Activated B cell treated with CpG ODN at 0.5 μM for 24 hours (primary cell): ENCODE measurements at places on chromosomes 11 and 22.

GRCh38 chr11:16863389-16863788 lies 124.9 kb downstream of the C11orf58 start:
- no peak overlapping the region for H3K4me3 ChIP-seq
- H3K36me3 ChIP-seq, result no peaks in the 10 kb centered on the region
- no peak for DNase-seq
- H3K27me3 ChIP-seq, result peaks cover 3% of the 10 kb centered on the region
- H3K27ac ChIP-seq, result no peak overlapping the region
- H3K4me1 ChIP-seq, result peaks cover 4% of the 10 kb centered on the region

DNA sequence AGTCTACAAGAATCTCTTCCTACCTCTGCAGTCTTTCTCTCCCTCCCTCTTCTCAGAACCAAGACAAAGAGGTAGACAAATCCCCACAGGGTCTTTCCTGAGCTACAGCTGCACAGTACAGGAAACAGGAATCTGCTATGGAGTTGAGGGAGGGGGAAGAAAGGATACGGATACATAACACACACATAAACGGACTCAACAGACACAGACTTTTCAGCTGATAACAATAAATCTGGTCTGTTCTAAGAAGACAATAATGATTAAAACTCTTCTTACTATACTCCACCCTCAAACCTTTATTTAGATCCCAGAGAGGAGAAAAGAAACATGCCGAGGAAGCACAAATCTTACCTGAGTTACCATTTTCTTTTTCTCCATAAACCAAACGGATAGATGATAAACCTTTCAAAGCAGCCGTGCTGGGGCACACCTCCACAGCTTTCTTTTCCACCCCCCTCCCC lies 122.2 kb downstream of the APOL5 start:
- peaks cover 5% of the 10 kb centered on the region for H3K4me1 ChIP-seq
- H3K4me3 ChIP-seq, result no peak overlapping the region
- no peak for DNase-seq

DNA sequence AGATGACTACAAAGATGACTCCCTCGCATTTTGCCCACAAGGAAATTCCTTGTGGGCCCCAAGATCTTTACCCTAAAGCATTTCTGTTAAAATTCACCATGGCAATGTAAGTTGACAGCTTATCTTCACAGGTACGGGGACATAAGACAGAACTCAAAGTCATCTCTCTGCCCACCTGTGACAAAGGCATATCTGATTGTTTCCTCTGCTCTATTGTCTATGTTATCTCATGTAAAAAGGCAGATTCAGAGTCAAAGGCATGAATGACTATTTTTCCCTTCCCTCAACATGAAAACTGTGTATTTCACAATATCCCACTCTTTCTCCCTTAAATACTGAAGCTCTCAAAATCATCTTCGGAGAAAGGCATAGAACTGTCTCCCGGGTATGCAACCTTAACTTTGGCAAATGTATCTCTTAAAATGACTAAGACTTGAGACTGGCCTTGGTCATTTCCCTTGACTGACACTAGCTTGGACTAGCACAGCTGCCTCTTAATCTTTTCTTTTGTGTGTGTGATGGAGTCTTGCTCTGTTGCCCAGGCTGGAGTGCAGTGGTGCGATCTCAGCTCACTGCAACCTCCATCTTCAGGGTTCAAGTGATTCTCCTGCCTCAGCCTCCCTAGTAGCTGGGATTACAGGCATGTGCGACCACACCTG lies 103.2 kb downstream of the MICAL3 start:
- no peaks in the 10 kb centered on the region for H3K36me3 ChIP-seq
- H3K4me3 ChIP-seq, result peak overlapping the region; percentile 9
- no peak for DNase-seq
- peak overlapping the region; percentile 36 for H3K27ac ChIP-seq

DNA sequence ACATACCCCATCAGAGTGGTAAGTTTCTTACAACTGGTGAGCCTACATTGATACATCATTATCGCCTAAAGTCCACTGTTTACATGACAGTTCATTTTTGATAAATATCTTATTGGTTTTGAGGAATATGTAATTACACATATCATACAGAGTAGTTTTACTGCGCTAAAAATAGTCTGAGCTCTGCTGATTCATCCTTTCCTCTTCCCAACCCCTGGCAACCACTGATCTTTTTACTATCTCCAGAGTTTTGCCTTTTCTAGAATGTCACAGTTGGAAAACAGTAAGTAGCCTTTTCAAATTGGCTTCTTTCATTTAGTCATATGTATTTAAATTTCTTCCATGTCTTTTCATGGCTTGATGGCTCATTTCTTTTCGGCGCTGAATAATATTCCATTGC lies 112.8 kb downstream of the LARGE1 start:
- no peak overlapping the region for H3K4me3 ChIP-seq
- H3K27ac ChIP-seq, result no peak overlapping the region
- H3K4me1 ChIP-seq, result peaks cover 54% of the 10 kb centered on the region
- no peak for DNase-seq
- H3K27me3 ChIP-seq, result no peaks in the 10 kb centered on the region
- peaks cover 9% of the 10 kb centered on the region for H3K36me3 ChIP-seq

- H3K36me3 ChIP-seq, result no peaks in the 10 kb centered on the region
- DNase-seq, result no peak
- no peak overlapping the region for H3K4me3 ChIP-seq
- H3K4me1 ChIP-seq, result no peaks in the 10 kb centered on the region
- no peaks in the 10 kb centered on the region for H3K27me3 ChIP-seq
These were observed 572.5 kb downstream of the BRD1 start for GRCh38 chr22:49255154-49255553.

DNA sequence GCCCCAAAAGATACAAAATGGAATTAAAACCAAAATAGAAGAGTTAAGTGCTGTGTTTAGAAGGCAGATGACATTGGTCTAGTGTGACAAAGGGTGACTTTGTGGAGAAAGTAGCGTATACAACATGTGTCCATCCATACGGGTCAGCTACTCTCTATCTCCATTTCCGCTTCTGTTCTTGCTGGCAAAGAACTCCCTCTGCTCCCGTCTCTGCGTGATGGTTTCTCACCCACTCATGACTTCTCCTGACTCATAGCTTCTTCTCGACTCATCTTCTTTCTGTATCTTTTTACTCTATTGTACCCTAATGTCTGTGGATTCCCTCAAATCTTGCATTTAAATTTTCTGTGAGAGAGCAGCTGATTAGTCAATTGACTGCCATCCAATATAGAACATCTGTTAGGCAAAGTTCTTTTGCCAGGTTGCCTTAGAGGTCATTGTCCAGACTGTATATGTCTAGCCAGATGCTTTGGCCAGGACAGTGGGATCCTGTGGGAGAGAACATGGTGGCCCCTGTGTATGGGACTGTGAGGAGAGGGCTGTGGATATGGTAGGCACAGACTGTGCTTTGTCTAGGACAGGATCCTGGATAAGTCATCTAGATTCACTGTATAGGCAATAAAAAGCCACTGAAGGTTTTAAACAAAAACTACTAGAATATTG lies 28.4 kb downstream of the MMP13 start:
- H3K27me3 ChIP-seq, result peaks cover 2% of the 10 kb centered on the region
- DNase-seq, result no peak
- H3K4me1 ChIP-seq, result no peaks in the 10 kb centered on the region

DNA sequence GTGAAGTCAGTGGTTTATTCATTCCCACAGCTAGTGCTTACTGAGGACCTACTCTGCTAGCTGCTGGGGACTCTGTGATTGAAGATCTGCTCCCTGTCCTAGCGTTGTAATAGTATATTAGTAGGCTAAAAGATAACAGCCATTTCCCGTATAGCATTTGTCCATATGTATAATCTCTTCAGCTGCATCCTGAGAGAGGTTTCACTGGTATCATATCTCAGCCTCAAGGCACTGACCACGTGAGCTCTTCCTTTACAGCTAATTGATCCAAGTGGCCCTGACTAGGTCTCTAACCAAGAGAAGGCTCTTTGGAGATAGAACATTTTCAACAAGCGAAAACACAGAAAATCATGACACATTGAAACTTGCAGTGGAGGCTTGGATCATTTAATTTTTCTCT lies 110.2 kb downstream of the APIP start:
- H3K27ac ChIP-seq, result no peak overlapping the region
- H3K4me3 ChIP-seq, result no peak overlapping the region
- H3K27me3 ChIP-seq, result peaks cover 32% of the 10 kb centered on the region
- no peak for DNase-seq

GRCh38 chr22:40560551-40560950 lies 76.0 kb downstream of the MRTFA start:
- no peak for DNase-seq
- H3K27ac ChIP-seq, result no peak overlapping the region
- peaks cover 16% of the 10 kb centered on the region for H3K36me3 ChIP-seq
- no peak overlapping the region for H3K4me3 ChIP-seq

GRCh38 chr11:9577556-9577955 lies 4.1 kb downstream of the WEE1 start:
- H3K27ac ChIP-seq, result peak overlapping the region; percentile 37
- peaks cover 39% of the 10 kb centered on the region for H3K4me1 ChIP-seq
- DNase-seq, result no peak
- H3K36me3 ChIP-seq, result peaks cover 65% of the 10 kb centered on the region
- H3K27me3 ChIP-seq, result no peaks in the 10 kb centered on the region

DNA sequence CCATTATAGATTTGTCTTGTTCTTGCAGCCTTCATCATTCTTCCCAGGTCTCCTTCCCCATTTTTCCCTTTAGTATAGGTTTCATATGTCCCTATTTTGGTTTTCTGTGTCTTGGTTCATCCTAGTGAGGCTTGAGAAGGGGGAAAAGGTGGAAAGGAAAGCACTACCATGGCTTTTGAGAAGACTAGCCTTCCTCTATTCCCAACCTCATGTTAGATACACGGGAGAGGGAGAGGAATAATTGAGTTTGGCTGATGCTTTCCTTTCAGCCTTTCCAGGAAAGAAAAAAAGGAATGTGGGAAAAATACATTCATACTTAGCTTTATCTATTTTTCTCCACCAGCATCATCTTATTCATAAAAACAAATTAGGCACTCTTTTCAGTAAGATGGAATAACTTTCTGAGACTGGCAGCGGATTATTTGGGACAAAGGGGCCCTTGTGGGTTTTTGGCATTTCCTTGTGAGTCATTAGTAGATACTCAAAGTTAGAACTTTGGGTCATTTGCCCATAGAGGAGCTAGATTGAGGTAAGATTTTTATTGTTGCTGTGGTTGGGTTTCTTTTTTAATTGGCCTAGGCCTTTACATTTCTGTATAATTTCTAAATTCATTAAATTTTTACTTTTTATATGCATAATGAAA lies 23.8 kb downstream of the CAPRIN1 start:
- peaks cover 6% of the 10 kb centered on the region for H3K4me1 ChIP-seq
- no peak for DNase-seq
- H3K27ac ChIP-seq, result peak overlapping the region; percentile 32
- H3K27me3 ChIP-seq, result no peaks in the 10 kb centered on the region
- no peak overlapping the region for H3K4me3 ChIP-seq

- H3K27ac ChIP-seq, result peak overlapping the region; percentile 91
- no peak for DNase-seq
- peaks cover 3% of the 10 kb centered on the region for H3K36me3 ChIP-seq
- no peak overlapping the region for H3K4me3 ChIP-seq
- peaks cover 54% of the 10 kb centered on the region for H3K4me1 ChIP-seq
These were observed 79.7 kb upstream of the WNT7B start for GRCh38 chr22:46056546-46057245.

DNA sequence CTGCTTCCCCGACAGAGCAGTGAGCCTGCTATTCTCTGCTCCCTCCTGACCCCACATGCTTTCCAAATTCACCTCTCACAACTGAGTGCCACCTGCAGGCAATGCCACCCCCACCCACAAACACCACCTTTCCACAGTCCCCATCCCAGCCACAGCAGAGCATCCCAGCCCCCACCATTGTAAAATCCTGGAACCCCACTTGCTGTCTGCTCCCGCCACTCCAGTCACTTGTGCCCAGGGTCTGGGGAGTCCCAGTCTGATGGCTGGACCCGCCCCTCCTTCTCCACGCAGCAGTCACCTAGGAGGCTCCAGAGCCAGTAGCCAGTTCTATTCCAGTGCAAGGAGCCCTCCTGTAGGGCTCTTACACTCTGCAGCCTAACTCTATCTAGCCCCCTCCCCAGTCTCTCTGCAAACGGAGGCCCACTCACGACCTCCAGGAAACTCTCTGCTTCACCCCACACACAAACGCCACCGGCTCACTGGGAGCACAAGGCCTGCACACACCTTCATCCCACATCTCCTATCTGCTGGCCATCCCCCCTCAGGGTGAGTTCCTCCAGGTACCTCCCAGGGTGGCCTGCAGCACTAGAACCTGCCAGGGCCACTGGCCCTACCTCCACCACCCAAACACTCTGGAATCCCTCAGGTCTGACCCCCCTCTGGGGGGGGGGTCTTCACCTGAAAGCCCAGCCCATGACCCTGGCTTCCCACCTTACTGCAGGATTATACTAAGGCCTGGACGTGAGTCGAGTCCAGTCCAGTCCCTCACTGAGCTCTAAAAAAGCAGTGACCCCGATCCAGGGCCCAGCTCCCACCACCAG lies 1.4 kb downstream of the GNB1L start:
- H3K4me1 ChIP-seq, result peaks cover 39% of the 10 kb centered on the region
- no peak overlapping the region for H3K27ac ChIP-seq
- H3K36me3 ChIP-seq, result peaks cover 15% of the 10 kb centered on the region
- H3K4me3 ChIP-seq, result peak overlapping the region; percentile 91
- no peaks in the 10 kb centered on the region for H3K27me3 ChIP-seq

DNA sequence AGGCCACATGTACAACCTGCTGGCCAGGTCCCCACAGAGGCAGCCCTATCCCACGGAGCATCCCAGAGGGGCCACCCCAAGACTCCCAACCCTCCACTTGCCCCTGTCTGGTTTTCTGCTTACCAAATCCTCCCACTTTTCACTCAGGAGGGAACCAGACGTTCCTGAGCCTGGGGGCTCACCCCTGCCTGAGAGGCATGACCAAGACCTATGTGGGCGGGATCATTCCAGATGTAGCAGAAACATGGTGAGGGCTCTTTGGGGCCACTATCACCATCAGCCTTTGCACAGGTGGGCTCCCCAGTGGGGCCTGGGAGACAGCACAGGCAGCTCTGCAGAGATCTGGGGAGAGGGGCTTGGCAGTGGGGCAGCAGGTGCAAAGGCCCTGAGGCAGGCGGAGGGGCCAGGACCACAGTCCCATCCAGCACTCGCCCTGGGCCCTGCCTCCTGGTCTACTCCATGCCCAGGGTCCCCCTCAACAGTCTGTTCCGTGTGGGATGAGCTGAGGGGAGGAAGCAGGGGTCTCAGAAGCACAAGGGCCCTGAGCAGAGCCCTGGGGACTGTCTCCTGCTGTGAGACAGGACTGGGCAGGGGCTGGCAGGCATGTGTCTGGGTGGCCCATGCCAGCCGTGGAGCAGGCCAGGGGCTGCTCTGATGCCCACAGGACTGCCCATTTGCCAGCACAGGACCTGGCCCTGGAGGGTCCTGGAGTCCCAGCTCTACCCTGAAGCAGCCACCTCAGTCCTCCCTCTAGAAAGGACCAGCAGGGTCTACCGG lies 9.4 kb downstream of the PIM3 start:
- DNase-seq, result peak; percentile 17
- no peaks in the 10 kb centered on the region for H3K27me3 ChIP-seq
- H3K36me3 ChIP-seq, result peaks cover 3% of the 10 kb centered on the region
- peaks cover 39% of the 10 kb centered on the region for H3K4me1 ChIP-seq
- peak overlapping the region; percentile 85 for H3K27ac ChIP-seq
